ENCODE measurements at places on chromosomes 7 and 10.

DNA sequence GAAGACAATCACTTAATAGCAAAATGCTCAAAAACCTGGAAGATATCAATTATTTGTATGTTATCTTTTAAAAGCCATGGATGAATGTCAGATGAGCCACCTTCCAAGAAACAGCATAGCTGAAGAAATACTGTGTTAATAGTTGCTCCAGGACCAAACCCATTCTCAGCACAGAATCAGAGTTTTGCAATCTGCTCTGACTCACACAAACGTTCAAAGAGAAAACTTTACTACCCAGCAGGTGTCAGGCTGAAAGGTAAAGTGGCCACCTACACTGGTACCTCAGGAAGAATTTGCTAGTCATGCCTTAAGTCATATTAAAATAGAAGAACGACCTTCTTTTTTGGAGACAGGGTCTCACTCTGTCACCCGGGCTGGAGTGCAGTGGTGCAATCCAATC, 526.5 kb downstream of the PARD3 start:
- DNase-seq = peak; percentile 27

- DNase-seq = no peak
Measured at GRCh38 chr10:119191881-119192280, 13.3 kb upstream of the PRDX3 start.

GRCh38 chr7:34675749-34676374, 17.8 kb downstream of the NPSR1 start:
- DNase-seq = peak; percentile 33

- DNase-seq = no peak
Measured at GRCh38 chr7:12315049-12315448, 88.6 kb downstream of the VWDE start.

GRCh38 chr7:135602304-135602703, 44.6 kb downstream of the NUP205 start:
- DNase-seq = peak; percentile 34

GRCh38 chr7:117146059-117146458, 176.8 kb downstream of the WNT2 start:
- DNase-seq = no peak

DNA sequence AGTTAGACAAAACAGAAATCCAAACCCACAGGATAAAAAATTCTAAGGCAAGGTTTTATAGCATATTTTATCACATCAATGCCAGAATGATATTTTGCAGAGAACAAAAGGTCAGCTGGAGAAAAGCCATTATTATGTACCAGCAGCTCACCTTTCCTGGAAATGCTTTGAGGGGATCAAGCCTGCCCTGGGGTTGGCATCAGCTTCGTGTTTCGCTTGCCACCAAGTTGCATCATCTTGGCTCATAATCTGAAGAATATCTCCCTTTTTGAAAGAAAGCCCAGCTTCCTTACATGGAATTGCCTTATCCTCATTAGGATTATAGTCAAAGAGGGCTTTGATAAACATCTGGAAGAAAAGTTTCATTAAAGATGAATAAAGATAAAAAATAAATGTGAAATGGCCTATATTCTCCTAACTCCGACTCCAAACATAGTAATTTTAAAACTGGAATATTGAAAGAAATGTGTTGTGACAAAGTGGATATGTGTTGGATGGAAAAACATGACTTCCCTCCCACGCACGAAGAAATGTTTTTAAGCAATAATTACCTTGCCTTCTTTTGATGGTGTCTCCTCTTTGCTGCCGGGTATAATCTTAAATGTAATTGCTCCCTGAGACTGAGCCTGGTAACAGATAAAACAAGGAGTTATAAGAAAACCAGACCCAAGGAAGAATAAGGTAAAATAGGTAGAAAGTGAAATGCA, 121.3 kb upstream of the ODAD2 start:
- DNase-seq = peak; percentile 9

GRCh38 chr7:151790830-151791620, 85.9 kb downstream of the PRKAG2 start:
- no peak for DNase-seq

GRCh38 chr7:158809596-158809995, 19.7 kb downstream of the ESYT2 start:
- DNase-seq = no peak

GRCh38 chr7:79855172-79855571, 279.5 kb upstream of the GNAI1 start:
- peak; percentile 10 for DNase-seq

- DNase-seq = peak; percentile 80
Measured at GRCh38 chr7:85030893-85031292, 156.0 kb downstream of the SEMA3D start.

DNA sequence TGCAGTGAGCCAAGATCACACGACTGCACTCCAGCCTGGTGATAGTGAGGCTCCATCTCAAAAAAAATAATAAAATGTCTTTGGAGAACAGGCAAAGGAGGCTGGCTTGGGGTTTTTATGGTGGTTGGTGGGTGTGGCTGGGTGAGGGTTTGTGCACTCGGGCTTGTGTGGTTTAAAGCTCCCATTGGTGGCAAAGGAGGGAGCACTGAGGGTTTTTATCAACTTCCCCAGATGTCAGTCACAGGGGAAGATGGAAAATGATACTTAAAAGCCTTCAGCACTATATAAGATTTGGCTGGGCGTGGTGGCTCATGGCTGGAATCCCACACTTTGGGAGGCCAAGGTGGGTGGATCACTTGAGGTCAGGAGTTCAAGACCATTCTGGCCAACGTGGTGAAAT, 16.3 kb upstream of the RNF216 start:
- DNase-seq = no peak

- peak; percentile 11 for DNase-seq
Measured at GRCh38 chr10:9823268-9823930, 1194.3 kb upstream of the CELF2 start.

- DNase-seq = no peak
Measured at GRCh38 chr7:41261080-41261479, 441.8 kb downstream of the INHBA start.

DNA sequence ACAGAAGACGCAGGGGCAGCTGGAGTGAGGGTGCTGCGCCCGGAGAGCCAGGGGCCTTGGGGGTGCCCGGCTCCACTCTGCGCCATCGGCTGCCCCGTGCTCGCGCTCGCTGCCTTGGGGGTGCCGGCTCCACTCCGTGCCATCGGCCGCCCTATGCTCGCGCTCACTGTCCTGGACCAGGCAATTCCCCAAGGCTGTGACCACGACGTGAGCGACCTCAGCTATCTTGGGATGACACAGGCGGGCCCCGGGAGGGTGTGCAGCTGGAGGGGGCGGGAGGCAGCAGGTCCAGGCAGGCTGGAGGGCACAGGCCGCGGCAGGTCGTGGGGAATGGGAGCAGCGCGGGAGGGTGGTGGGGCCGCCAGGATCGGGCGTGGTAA, 29.7 kb downstream of the CYP2W1 start:
- no peak for DNase-seq

GRCh38 chr7:153887749-153888569, 164.2 kb upstream of the DPP6 start:
- DNase-seq = no peak

DNA sequence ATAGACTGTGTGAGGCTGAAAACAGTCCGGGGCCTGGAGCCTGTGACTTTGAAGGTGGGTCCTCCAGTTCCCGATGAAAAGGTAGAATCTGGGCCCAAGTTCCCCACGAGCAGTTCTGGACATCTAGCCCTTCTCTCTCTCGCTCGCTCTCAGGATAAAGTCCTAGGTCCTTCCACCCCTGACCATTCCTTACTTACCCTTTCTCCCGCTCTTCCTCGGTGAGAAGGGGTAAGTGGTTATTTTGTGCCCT, 713 bp downstream of the IMMP2L start:
- peak; percentile 22 for DNase-seq

DNA sequence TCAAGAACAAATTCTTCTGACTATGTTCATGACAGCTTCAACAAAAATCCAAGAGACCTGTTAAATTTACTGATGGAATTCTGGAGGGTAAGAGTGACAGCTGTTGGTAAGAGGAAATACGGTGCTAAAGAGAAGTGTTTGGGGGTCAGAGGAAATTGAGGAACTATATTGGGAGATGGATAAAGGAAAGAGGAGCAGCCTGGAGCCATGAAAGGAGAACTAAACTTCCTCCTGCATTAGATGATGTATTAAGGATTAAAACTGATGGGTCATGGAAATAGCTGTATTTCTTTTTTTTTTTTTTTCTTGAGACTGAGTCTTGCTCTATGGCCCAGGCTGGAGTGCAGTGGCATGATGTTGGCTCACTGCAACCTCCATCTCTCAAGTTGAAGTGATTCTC, 95.3 kb downstream of the HERPUD2 start:
- no peak for DNase-seq

GRCh38 chr7:139914306-139915267, 85.5 kb downstream of the TBXAS1 start:
- DNase-seq = peak; percentile 58

- peak; percentile 89 for DNase-seq
Measured at GRCh38 chr7:129825209-129825970, 127.4 kb downstream of the UBE2H start.

DNA sequence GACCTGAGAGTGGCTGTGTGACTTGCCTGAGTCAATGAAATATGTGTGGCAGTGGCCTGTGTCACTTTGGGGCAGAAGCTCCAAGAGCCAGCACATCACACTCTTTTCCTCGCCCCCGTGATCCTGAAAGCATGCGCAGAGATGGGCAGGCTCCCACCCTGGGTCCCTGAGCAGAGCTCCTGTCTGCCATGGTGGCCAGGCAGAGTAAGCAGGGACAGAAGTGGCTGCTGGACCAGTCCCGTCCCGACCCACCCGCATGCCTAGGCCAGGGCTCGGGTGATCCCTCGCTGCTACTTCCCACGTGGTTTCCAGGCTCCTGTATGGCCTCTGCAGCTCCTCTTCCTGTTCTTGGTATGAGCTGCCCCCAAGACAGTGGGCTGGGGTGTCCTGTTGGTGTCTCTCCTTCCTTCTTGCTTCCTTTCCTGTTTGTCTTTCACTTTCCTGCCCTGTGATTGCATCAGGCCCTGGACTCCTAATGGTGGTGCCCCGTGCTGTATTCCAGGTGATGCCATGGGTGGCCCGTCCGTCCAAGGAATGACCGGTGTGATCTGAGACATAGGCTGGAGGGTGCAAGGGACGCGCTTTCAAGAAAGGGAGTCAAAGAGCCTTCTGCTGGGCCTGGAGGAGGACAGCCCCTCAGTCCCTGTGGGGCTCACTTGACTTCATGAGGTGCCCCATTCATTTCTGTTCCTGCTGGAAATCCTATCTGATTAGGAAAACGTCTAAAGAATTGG, 71.4 kb upstream of the SHH start:
- DNase-seq = no peak

- peak; percentile 72 for DNase-seq
Measured at GRCh38 chr10:100847440-100847839, 65.3 kb upstream of the SLF2 start.

GRCh38 chr10:1295756-1296480, 239.7 kb downstream of the WDR37 start:
- no peak for DNase-seq

DNA sequence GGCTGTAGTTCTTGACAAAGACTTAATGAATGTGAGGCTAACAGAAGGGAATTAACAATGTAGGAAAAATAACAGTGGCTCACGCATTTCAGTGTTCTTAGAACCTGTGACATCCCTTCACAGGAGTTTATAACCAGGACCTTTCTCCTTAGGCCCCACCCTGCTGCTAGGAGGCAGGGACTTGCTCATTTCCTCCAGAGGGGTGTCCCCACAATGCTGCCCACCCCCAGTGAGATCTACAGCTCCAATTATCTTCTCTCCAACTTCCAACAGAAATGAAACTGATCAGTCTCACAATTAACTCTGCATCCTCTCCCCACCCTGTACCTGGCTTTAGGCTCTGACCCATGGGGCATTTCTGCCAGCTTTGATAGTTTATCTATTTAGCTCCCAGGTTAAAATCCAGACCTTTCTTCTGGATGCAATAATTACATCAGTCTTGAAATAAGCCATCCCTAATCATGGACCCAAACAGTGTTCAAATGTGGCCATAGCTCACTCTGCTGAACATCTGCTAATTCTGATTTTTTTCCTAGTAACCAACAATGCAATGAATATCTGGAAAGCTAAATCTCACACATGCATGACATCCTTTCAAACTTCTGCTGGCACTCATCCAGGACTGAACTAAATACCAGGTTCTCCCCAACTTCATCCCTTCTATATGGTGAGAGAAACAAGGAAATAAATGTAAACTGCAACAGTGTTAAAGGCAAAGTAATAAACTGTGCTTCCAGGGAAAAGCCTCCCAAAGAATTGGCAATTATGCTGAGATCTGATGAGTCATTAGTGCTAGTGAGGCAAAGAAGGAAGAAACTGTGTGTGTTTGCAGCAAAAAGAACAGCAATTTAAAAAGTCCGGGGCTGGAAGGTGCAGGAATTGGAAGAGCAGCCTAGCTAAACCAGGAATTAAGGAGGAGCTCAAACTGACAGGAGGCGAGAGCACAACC, 64.6 kb downstream of the HERPUD2 start:
- DNase-seq = peak; percentile 65

DNA sequence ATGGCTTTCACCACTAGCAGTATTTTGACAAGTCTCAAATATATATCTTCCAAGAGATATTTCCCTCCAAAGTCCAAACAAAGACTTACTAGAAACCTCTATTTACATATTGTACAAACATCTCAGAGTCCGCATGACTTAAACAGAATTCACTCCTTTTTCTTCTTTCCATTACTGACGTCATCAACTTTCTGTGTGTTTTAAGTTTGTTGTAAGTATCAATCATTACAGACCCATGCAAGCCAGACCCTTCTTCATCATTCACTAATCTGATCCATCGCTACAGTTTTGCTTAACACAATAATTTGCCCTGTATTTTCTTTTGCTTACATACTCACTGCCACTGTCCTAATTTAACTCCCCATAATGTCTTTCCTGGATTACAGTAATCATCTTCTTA, 51.9 kb downstream of the SEMA3A start:
- no peak for DNase-seq

DNA sequence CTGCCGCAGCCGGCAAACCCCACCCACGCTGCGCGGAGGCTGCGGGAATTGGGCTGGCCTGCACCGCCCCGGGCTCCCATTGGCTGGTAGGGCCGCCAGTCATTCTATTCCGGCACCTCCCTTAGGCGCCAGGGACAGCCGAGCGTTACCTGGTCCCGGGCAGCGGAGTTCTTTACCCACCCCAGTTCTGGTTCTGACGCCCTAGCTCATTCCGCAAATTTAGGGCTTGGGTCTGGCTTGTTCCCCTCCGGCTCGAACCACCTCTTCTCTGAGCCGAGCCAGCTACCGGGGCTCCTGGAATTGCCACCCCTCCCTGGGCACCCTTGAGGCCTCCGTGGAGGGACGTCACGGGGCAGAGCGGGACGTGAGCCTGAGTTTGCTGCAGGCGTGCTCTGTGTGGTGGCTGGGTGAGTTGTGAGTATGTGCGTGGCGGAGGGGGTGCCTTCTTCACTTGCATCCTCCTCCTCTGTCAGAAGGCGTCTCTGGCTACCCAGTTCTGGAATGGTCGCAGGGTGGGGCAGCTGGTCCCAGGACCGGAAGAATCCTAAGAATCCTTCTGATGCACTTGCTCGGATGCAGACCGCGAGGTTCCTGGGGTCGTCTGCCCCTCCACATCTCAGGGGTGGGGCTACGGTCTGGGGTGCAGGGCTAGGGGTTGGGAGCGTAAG, at the start of the genes PDZD7 and SFXN3:
Gene PDZD7 (minus strand): TSS at position 2 of the 668 bp plus-strand sequence. CDS start 910 bp downstream, outside the sequence.
Gene SFXN3 (plus strand): TSS at position 107 of the 668 bp plus-strand sequence. CDS start 3,461 bp downstream, outside the sequence.
- peak; percentile 94 for DNase-seq

GRCh38 chr10:52533986-52534385, 219.9 kb downstream of the DKK1 start:
- DNase-seq = no peak

Measured in GM23248 (cell line).